ENCODE measurements at places on chromosomes 12 and 14.

- no peak for DNase-seq
Observed at GRCh38 chr12:64332296-64332695, 58.3 kb downstream of the C12orf56 start.

DNA sequence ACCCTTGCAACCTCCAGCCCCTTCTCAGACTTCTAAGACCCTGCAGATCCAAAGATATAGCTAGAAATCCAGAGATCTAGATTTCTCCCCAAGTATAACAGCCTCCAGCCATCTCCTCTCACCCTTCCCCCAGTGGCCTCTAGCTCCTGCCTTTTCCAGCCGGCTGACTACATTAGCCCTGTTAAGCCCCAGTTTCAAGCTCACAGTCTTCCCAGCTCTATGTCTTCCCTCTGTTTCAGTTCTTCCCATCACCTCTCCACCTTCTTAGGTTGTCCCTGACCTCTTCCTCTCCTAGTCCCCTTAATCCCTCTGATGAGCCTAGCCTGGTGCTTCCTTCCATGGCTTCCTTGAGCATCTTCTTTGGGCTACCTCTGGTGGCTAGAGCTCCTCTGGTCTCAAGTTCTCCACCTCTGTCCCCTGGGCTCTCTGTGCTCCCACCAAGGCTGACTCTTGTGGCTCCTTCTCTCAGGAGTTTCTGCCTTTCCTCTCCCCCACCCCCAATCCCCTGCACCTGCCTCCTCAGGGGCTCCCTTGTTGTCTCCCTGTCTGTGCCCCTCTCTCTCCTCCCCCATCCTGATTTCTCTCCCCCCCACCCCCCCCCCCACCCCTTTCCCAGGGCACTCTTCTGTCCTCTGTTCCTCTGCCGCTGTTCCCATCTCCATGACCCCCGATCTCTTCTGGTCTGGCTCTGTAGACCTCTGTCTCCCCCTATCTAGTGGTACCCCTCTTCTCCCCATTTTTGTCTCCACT is 816 bp upstream of the GDF11 start:
- no peak for DNase-seq

GRCh38 chr12:130970908-130971233 is 17.2 kb downstream of the ADGRD1 start:
- DNase-seq = no peak

DNA sequence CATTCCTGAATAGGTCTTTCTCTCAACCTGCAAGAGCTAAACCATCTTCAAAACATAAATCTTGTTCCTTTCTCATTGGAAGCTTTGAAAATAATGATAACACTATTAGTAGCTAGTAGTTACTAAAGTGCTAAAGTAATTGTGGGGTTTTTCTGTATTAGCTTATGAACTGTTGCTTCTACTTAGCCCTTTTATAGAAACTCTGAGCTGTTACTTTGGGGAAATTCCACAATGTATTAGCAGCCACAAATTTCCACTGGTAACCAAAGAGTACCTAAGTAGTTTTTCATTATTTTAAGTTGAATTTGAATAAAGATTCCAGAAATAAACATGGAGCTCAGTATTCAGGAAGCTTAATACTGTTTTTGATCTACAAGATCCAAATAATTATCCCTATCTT is 6.4 kb upstream of the MAPK1IP1L start:
- no peak for DNase-seq

- DNase-seq = no peak
Observed at GRCh38 chr12:43145481-43145880, 406.5 kb downstream of the ADAMTS20 start.

DNA sequence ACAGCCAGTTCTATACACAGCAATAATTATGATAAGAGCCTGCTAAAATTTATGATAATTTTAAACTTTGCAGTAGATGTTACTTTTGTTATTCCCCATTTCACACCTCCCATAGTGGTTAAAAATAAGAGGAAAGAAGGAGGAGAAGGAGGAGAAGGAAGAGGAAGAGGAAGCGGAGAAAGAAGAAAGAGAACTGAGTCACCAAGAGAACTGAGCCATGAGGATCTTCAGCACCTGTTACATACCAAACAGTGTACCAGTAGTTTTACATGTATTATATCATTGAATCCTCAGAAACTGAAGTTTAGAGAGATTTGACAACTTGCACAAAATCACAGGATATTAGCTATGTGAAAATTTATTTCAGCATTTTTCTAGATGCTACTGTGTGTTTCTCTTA is 3.9 kb downstream of the CD163 start:
- DNase-seq = no peak

- DNase-seq = peak; percentile 90
Observed at GRCh38 chr12:117367006-117367638, 5.7 kb upstream of the NOS1 start.

DNA sequence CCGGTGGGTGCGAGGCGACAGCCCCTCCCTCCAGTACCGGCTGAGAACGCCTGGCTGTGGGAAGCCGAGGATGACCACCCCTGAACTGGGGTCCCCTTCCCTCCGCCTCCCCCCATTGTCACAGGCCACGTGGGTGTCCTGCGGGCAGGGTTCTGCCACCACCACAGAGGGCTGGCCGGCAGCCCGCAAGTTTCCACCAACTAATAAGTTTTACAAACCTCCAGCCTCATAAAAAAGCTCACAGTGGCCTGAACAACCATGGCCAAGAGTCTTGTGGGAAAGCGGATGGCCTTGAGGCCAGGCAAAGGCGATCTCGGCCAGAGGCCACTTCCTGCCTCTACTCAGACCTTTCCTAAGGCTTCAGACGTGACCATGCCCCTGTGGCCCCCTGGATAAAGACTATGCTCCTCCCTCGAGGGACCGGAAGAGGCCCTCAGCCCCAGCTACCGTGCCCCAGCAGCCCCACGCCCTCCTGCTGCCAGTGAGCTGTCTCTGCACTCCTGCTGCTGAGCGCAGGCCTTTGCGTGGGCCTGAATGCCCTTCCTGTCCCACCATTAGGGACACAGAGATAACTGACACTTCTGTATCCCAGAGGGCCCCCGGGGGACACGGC is 46.1 kb upstream of the DLK1 start:
- DNase-seq = no peak

DNA sequence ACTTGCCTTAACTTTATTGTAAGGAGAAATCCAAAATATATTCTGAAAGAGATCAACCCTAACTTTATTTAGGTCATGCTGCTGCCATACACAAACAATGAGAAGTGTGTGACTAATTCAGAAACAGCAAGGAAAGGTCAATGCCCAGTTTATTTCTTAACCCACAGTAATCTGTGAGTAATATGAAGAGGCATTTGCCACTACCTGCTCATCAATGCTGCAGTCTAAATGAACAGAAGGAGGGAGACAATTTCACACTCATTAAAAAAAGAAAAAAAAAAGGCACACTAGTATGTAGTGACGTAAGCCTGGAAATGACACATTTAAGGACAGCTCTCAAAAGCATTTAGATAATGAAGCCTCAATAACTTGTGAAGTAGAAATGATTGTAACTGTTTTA is 90.5 kb upstream of the FOXN3 start:
- DNase-seq = no peak

DNA sequence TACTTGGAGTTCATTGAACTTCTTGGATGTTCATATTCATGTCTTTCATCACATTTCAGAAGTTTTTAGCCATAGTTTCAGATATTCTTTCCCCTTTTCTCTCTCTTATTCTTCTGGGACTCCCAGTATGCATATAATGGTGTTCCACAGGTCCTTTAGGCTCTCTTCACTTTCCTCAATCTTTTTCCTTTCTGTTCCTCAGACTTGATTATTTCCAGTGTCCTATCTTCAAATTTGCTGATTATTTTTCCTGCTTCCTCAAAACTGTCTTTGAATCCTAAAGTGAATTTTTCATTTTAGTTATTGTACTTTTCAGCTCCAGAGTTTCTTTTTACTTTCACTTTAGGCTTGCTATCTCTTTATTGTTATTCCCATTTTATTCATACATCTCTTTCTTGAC is 8.8 kb upstream of the ZFP36L1 start:
- no peak for DNase-seq

GRCh38 chr12:10722502-10722904 is 620 bp downstream of the YBX3 start:
- DNase-seq = peak; percentile 31

- no peak for DNase-seq
Observed at GRCh38 chr12:40208707-40209446, 15.9 kb upstream of the LRRK2 start.

- DNase-seq = peak; percentile 28
Observed at GRCh38 chr12:41344776-41345470, 156.8 kb downstream of the PDZRN4 start.

DNA sequence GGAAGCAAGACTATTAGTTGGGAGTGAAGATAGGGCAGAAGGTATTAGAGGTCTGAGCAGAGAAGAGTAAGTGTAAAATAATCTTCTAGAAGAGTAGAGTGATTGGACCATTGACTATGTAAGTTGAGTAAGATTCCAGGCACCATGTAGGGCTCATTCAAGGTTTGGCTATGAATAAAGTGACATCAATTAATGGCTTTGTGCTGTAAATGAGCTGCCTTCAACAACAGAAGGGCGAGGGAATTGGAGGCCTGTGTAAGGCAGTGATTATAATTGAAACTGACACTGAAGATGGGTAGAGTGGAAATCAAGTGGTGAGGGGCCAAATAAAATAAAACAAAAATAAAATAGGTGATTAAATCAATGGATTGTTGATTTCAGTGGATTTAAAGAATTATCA is 26.4 kb downstream of the PTPRQ start:
- DNase-seq = no peak

GRCh38 chr12:46357438-46358324 is 14.9 kb downstream of the SLC38A2 start:
- no peak for DNase-seq

DNA sequence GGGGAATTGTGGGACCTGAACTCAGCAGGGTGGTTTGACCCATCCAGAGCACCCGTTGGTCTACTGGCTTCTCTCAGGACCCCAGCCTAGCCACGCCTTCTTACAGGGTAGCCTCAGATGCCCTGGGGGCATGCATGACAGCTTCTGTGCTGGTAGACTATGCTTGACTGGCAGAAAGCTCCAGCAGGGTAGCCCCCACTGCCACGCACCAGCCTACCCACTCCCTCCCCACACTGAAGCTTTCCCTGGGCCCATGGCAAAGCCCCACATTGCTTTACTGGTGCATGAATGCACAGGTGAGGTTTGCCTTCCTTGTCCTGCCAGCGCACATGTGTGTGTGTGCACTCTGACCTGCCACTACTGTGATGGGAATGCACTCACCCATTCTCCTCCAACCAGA is 772.2 kb downstream of the LRFN5 start:
- no peak for DNase-seq

- DNase-seq = no peak
Observed at GRCh38 chr12:53484686-53485575, 14.3 kb downstream of the MAP3K12 start.

All from caudate nucleus (tissue), 63 donors.